AG04449 (cell line): ENCODE measurements at places on chromosomes 7 and 10.

DNA sequence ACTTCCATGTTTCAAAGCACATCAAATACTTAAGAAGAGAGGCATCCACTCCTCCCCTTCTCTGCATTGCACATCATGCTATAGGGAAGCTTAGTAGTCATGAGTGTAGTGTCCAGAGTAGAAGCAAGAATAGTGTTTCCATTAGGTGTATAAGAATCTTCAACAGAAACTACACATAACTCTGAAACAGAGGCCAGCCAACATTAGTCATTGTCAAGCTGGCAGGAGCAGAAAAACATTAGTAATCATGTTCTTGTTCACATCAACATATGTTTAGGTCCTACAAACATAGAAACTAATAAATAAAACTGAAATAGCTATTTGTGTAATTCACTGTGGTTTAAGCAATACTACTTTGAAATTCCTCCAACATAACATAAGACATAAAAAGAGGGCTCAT, 370.2 kb downstream of the PPP1R3A start:
- no peak for DNase-seq

DNA sequence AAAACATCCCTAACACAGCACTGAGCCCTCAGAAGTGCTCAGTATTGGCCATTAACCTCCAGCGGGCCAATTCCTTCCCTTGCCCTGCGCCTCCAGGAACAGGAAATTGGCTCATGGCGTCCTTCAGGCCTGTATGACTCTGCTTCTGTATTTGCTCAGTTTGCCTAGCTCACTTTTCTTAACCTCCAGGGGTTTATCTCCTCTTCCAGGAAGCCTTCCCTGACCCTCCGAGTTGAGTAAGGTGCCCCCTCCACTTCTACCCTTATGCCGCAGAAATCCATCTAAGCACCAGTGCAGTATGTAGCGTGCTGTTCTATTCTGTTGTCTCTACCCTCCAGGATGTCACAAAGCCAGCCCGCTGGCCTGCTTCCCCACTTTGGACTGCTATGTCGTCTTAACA, 1.1 kb upstream of the SFXN4 start:
- DNase-seq = no peak

- DNase-seq = no peak
These were observed 46.3 kb downstream of the PDK4 start for GRCh38 chr7:95549818-95550529.

- no peak for DNase-seq
These were observed 9.3 kb upstream of the EN2 start for GRCh38 chr7:155448632-155449007.

DNA sequence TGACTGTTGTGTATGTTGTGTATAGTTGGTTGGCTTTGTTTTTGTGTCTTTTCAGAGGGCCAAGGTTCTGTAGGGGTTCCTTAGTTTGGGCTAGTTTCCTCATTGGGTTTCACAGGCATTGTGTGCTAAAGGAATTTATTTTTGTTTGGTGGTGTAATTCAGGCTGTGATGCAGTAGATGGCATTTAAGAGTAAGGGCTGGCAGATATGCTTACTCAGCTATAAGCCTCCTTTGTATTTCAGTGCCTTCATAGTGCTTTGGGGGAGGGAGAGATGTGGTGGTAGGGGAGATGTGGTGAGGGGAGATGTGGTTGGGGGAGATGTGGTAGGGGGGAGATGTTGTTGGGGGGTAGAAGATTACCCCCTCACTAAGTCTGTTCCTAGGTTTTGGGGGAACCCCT, 91.7 kb downstream of the SLC25A40 start:
- no peak for DNase-seq

DNA sequence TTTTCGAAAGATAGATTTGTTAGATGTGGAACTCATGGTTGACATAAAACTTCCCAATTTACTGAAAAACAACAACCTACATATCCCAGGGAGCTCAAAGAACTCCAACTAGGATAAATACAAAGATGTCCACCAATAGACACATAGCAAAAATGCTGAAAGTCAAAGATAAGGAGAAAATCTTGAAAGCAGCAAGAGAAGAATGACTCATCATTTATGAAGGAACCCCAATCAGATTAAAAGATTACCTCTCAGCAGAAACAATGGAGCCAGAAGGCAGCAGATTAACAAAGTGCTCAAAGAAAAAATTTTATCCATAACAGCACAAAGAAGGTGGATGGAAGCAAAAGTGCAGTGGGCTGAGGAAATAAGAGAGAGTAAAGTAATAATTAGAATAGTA, 908.6 kb downstream of the SORCS3 start:
- no peak for DNase-seq

- DNase-seq = no peak
These were observed 7.2 kb downstream of the SFTPD start for GRCh38 chr10:79941585-79942210.

DNA sequence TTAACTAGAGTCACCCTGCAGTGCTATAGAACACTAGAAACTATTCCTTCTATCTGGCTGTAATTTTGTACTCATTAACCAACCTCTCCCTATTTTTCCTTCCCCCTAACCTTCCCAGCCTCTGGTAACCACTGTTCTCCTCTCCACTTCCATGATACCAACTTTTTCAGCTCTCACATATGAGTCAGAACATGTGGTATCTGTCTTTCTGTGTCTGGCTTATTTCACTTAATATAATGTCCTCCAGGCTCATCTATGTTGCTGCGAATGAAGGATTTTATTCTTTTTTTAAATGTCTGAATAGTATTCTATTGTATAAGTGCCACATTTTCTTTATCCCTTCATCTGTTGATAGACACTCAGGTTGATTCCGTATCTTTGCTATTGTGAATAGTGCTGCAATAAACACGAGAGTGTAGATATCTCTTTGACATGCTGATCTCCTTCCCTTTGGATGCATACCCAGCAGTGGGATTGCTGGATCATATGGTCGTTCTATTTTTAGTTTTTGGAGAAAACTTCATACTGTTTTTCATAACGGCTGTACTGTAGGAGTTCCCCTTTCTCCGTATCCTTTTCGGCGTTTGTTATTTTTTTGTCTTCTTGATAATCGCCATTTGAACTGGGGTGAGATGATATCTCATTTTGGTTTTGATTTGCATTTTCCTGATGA, 101.4 kb downstream of the FAM107B start:
- DNase-seq = no peak

DNA sequence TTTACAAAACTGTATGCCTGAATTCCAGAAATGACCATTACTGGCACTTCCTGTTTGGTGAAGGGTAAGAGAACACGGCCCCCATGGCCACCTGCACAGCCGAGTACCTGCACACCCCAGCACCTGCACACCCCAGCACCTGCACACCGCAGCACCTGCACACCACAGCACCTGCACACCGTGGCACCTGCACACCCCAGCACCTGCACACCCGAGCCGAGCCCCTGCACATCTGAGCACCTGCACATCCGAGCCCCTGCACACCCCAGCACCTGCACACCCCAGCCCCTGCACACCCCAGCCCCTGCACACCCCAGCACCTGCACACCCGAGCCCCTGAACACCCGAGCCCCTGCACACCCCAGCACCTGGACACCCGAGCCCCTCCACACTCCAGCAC, 243.5 kb downstream of the DNAJB6 start:
- DNase-seq = no peak

GRCh38 chr10:101950213-101950612, 105.8 kb downstream of the ARMH3 start:
- no peak for DNase-seq

GRCh38 chr7:6636741-6637543, at the start of gene ZNF316:
Gene ZNF316, plus strand, starts transcription at chr7:6637318. Its CDS starts 5,092 bp downstream, at chr7:6642410.
- DNase-seq = no peak

DNA sequence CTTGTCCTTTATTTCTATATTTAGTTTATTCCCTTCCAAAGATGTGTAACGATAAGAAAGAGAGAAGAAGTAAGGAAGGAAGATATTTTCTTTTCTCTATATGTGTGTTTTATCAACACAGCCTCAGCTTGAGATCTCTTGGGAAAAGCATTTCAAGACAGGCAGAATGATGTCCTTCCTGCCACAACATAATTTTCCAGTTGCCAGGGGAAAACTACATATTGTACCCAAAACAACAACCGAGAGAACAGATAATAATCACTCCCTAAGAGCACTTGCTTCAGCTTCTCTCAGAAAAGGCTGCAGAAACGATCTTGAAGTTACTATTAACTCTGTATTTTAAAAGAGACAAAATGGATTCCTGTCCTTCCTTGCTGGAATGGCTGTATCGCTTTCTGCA, 151.4 kb upstream of the ITGB1 start:
- DNase-seq = no peak

- DNase-seq = no peak
These were observed 191.0 kb downstream of the ZEB1 start for GRCh38 chr10:31509989-31510388.

GRCh38 chr10:80787952-80788351, 250.2 kb downstream of the SH2D4B start:
- DNase-seq = no peak

DNA sequence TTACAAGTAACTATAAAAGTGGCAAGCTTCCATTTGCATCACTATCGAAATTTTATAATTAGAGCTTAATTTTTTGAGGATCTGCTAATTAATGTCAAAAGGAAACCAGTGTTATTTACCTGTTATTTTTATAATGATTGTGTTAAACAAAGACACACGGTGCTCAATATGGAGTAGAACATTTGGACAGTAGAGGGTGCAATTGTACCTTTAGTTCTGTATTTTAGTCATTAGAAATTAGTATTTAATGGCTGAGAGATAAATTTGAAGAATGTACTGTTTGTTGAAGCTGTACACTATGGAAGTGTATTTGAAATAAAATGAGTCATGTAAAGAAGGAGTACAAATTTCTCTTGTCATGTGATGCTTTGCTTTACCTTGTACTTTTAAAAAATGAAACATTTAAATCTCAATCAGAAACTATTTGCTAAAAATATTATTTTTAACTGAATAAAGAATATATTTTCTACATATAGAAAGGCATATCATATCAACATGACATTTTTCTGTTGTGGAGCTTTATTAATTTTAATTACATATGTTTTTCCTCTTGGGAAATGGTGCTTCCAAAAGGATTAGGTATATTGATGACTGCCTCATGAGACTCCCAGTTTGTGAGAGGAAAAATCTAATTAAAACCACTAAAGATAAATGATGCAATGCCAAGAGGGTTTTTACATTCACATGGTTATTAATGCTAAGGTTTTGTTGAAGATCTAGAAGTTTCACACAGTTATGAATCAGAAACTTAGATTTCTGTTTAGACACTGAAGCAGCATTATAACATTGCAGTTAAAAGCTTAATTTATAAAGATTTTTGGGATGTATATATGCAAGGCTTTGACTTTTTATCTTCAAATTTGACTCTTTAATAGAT, 10.4 kb upstream of the PRKG1 start:
- peak; percentile 23 for DNase-seq

DNA sequence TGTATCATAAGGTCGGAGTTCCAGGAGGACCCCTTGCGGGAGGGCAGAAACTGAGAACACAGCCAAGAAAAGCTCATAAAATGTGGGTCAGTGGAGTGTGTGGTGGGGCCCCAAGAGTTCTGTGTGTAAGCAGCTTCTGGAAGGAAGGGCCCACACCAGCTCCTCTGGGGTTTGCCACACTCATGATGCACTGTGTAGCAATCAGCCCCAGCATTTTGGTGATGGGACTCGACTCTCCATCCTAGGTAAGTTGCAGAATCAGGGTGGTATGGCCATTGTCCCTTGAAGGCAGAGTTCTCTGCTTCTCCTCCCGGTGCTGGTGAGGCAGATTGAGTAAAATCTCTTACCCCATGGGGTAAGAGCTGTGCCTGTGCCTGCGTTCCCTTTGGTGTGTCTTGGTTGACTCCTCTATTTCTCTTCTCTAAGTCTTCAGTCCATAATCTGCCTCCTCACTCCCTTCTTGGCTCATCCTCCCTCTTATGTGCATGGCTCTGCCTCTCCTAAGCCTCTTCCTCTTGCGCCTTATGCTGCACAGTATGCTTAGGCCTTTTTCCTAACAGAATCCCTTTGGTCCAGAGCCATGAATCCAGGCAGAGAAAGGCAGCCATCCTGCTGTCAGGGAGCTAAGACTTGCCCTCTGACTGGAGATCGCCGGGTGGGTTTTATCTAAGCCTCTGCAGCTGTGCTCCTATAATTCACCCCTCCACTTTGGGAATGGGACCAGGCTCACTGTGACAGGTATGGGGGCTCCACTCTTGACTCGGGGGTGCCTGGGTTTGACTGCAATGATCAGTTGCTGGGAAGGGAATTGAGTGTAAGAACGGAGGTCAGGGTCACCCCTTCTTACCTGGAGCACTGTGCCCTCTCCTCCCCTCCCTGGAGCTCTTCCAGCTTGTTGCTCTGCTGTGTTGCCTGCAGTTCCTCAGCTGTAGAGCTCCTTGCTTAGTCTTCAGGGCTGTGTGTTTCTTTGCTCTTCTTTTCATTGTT, 17.8 kb downstream of the PRSS2 start:
- DNase-seq = no peak

GRCh38 chr10:88342733-88343310, 240.3 kb downstream of the RNLS start:
- no peak for DNase-seq

DNA sequence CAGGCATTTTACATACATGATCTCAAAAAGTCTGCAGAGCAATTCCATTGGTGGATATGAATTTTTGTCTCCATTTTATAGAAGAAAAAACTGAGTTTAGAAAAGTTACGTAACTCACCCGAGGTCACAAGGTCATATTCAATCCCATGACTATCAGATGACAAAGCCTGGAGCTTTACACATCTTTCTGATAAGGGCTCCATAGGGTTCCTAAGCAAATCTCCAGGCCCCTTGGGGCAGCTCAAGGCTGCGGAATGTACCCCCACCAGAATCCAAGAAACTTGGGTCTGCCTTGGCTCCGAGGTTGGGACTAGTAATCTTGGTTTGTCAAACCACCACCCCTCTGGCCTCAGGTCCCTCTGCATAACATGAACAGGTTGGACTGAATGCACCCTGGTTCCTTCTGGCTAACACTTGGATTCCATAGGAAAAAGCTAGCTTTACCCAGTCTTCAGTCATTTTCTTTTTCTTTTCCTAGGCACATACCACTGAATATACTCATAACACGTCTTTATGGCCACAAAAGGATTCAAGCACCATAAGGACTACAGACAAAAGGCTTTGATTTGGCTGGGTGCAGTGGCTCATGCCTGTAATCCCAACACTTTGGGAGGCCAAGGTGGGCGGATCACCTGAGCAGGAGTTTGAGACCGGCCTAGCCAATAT, 55.5 kb downstream of the PIP4K2A start:
- DNase-seq = no peak

DNA sequence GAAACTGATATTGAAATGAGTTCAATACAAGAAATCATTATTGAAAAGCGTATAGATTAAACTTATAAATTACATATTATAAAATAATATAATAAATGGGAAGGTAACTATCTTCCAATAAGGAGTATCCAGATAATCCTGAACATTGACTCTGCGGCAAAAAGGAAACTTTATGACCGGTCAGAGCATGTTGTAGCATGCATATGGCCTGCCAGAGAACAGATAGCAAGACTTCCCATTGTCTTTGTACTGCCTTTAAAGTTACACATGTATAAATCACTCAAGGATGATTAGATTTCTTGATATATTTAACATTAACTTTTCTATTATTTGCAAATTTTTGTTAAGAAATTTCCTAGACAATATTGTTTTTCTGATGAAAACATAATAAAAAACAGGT, 56.2 kb upstream of the ETV1 start:
- DNase-seq = no peak
